ENCODE measurements at places on chromosomes 11 and 22. TPM values are rescaled to one million over a fixed set of nuclear protein-coding genes. Genes with fewer than 3 reads are reported as not detected.

Gene MPPED1
- not detected for total RNA-seq

Gene PNPLA3
- not detected for total RNA-seq

Gene OR4C13
- total RNA-seq: not detected

Gene OR2AG1
- not detected for total RNA-seq

DNA sequence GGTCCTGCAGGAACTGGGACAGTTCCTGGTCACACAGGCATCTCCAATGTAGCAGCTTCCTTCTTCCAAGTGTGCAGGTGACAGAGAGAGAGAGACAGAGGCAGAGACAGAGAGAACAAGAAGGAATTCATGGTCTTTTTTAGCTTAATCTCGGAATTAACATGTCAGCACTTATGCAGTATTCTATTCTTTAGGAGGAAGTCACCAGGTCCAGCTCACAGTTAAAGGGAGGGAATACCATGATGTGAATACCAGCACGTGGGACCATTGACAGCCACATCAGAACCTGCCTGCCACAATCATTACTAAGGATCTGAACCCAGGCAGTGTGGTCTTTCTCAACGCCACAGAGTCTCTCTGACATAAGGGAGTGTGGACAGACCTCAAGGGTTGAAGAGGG is 341.6 kb downstream of the MN1 start:
- no peak overlapping the region for H3K4me3 ChIP-seq
- no peak overlapping the region for H3K27ac ChIP-seq
- H3K27me3 ChIP-seq: peaks cover 5% of the 10 kb centered on the region
- no peak for DNase-seq
- no peaks in the 10 kb centered on the region for H3K4me1 ChIP-seq

DNA sequence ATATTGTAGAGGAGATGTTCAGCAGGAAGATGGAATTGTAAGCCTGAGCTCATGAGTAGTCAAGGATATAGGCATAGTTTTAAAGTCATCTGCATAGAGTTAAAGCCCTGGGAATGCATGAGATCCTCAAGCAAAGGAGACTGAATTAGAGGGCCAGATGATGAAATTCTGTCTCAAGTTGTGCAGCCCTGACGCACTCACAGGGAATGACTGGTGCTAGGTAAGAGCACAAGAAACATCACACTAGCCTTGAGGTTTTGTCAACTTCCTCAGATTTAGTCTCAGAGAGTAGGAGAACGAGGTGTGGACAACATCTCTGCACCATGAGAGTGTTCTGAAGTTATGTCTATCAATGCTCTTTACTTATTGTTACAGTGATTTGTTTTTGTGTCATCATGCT is 5.8 kb downstream of the RAB38 start:
- no peak overlapping the region for H3K27ac ChIP-seq
- no peak for DNase-seq

DNA sequence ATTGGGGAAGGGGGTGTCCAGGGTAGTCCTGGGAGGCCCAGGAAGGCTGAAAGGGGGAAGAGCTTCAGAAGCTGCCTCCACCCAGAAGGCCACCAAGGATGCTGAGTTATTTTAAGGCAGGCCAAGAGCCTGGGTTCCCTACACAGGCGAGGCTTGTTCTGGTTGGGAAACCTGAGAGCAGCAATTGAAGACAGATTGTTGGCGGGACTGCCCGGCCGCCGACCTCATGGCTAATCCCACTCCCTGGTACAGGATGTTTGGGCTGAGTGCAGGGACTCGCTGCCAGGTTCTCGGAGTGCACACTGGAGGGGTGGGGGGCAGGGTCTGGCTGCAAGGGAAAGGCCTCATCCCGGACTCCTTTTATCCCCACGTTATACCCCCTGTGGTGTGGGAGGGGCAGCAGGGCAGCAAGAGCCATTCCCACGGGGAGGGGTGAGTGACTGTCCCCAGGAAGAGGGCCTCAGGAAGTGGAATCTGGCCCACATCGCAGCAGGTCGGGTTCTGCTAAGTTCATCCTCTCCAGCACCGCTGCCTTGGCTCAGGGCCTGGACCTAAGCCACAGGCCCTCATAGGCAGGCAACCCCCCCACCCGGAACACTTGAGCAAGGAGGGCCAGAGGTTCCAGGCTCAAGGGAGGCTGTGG is 43.6 kb upstream of the PRR5 start:
- H3K27ac ChIP-seq: no peak overlapping the region
- no peak overlapping the region for H3K4me3 ChIP-seq
- no peak for DNase-seq
- peaks cover 18% of the 10 kb centered on the region for H3K4me1 ChIP-seq
- no peaks in the 10 kb centered on the region for H3K36me3 ChIP-seq

- H3K27ac ChIP-seq: no peak overlapping the region
- no peaks in the 10 kb centered on the region for H3K27me3 ChIP-seq
- H3K4me1 ChIP-seq: peaks cover 17% of the 10 kb centered on the region
- DNase-seq: no peak
- no peak overlapping the region for H3K4me3 ChIP-seq
Measured at GRCh38 chr11:43967661-43968060, 25.2 kb downstream of the C11orf96 start.

DNA sequence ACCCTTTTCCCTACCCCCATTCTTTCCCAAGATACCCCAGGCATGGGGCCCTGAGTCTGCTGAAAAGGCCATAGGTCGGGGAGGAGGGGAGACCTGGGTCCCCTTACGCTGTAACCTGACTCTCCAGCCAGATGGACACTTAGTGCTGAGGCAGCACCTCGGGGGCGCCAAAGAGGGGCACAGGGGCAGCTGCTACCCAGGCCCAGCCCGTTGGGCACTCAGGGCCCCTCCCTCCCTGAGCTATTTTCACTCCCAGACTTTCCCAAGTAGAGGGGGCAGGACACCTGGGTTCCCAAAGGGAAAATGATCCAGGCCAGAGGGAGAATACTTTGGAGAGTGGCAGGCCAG is 933 bp downstream of the ACTN3 start:
- no peak overlapping the region for H3K27ac ChIP-seq
- H3K27me3 ChIP-seq: no peaks in the 10 kb centered on the region
- no peak overlapping the region for H3K4me3 ChIP-seq
- peaks cover 10% of the 10 kb centered on the region for H3K4me1 ChIP-seq
- H3K36me3 ChIP-seq: no peaks in the 10 kb centered on the region

DNA sequence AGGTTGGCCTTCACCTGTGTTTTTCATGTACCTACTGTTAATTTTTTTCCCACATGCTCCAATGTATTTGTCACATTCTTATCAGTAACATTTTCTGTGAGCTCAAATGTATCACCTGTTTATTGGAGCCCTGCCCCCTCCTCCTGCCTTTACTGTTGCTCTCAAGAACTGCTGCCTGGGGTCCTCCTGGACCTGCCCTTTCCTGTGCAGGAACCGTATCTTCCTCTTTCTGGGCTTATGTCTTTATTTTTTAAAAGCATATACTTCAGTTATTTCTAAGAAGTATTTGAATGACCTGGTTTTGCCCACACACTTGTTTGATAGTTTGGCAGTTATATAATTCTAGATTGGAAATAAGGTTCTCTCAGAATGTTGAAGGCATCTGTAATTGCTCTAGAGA is 5.9 kb downstream of the FAM118B start:
- no peak for DNase-seq
- no peak overlapping the region for H3K27ac ChIP-seq
- H3K27me3 ChIP-seq: no peaks in the 10 kb centered on the region
- H3K36me3 ChIP-seq: no peaks in the 10 kb centered on the region

- H3K4me1 ChIP-seq: peaks cover 3% of the 10 kb centered on the region
- DNase-seq: peak; percentile 94
- no peaks in the 10 kb centered on the region for H3K36me3 ChIP-seq
- no peak overlapping the region for H3K4me3 ChIP-seq
- H3K27me3 ChIP-seq: no peaks in the 10 kb centered on the region
- no peak overlapping the region for H3K27ac ChIP-seq
Measured at GRCh38 chr11:112881461-112881860, 79.8 kb upstream of the NCAM1 start.

- no peak overlapping the region for H3K4me3 ChIP-seq
- no peak overlapping the region for H3K27ac ChIP-seq
- H3K27me3 ChIP-seq: no peaks in the 10 kb centered on the region
- no peaks in the 10 kb centered on the region for H3K36me3 ChIP-seq
Measured at GRCh38 chr11:118883004-118883367, 706 bp upstream of the CXCR5 start.

GRCh38 chr11:130650456-130651030 is 202.1 kb downstream of the ADAMTS15 start:
- H3K36me3 ChIP-seq: no peaks in the 10 kb centered on the region
- no peak for DNase-seq
- H3K27ac ChIP-seq: no peak overlapping the region
- H3K4me3 ChIP-seq: no peak overlapping the region

GRCh38 chr11:129417458-129417857 is 41.8 kb downstream of the BARX2 start:
- H3K27me3 ChIP-seq: no peaks in the 10 kb centered on the region
- H3K4me3 ChIP-seq: no peak overlapping the region
- H3K4me1 ChIP-seq: no peaks in the 10 kb centered on the region
- no peak overlapping the region for H3K27ac ChIP-seq

GRCh38 chr22:19631899-19632667 is 82.2 kb upstream of the SEPTIN5 start:
- H3K4me3 ChIP-seq: no peak overlapping the region
- H3K36me3 ChIP-seq: no peaks in the 10 kb centered on the region
- no peaks in the 10 kb centered on the region for H3K27me3 ChIP-seq
- no peak overlapping the region for H3K27ac ChIP-seq
- DNase-seq: peak; percentile 48
- no peaks in the 10 kb centered on the region for H3K4me1 ChIP-seq

DNA sequence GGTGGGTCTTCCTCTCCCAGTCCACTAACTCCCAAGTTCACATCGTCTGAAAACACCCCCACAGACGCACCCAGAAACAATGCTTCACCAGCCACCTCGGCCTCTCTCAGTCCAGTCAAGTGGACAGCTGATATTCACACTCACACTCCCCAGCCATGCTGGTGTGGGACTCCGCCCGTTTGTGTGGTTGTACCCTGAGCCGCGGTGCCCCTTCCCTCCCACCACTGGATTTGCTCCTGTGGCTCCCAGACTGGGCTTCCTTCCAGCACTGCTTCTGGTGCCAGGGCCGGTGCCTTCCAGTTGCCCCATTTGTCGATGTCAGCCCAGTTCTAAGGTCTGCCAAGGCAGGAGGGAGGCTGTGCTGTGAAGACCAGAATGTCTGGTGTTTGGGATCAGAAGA is 37.9 kb upstream of the PLET1 start:
- H3K27ac ChIP-seq: peak overlapping the region; percentile 18
- no peaks in the 10 kb centered on the region for H3K36me3 ChIP-seq
- H3K4me1 ChIP-seq: peaks cover 23% of the 10 kb centered on the region
- peak; percentile 78 for DNase-seq
- H3K27me3 ChIP-seq: no peaks in the 10 kb centered on the region
- H3K4me3 ChIP-seq: no peak overlapping the region

Measured in adrenal gland (tissue), 19 donors.